Kidney capillary endothelial cell (primary cell): ENCODE measurements at places on chromosomes 3 and 15.

DNA sequence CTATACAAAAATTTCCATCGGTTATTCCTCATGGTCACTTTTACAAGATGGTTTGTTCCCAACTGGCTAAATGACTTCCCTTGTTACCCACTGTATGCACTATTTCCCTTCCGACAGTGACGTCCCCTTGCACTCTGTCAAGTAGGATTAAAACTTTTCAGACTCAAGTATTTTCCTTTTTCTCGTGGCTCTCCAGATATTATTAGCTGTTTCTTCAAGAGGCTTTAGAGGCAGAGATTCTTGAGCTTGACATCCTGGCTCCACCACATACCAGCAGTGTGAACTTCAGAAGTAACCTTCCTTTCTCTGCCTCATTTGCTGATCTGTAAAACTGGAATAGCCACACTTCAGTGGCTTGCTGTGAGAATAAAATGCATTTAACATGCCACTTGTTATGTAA, 14.0 kb downstream of the CSNK1G1 start:
- no peak for DNase-seq

DNA sequence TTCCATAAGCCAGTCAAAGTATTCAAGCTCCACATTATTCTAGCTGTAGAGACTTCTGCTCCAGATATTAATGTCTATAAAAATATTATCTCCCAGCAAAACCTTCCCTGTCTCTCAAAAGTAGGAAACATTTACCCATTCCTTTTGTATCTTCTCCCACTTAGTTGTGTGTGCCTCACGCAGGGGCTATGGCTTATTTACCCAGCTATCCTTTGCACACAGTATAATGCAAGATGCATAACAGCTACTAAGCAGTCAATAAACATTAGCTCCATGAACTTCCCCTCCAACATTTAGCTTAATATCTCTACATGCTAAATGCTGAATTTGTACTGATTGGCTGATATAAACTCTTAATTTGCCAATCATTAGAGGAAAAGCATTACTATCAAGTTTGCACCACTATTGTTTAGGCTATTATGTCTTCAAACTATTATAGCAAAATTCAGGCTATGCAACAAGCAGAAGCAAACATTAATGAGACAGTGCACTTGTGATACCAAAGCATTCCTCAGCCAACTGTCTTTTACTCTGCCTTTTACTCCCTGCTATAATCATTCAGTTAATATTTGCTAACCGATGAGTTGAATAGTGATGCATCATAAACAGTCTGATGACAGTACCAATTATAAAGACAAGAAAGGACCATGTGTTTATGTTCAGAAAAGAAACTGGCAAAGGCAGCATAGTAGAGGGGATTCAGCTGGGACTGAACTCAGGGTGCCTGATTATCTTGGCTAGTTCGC, 81.2 kb downstream of the PLCH1 start:
- no peak for DNase-seq

- no peak for DNase-seq
Observed at GRCh38 chr3:106386050-106386449, 517.2 kb upstream of the CBLB start.

- DNase-seq = no peak
Observed at GRCh38 chr3:183160616-183161015, 1.9 kb downstream of the LAMP3 start.

DNA sequence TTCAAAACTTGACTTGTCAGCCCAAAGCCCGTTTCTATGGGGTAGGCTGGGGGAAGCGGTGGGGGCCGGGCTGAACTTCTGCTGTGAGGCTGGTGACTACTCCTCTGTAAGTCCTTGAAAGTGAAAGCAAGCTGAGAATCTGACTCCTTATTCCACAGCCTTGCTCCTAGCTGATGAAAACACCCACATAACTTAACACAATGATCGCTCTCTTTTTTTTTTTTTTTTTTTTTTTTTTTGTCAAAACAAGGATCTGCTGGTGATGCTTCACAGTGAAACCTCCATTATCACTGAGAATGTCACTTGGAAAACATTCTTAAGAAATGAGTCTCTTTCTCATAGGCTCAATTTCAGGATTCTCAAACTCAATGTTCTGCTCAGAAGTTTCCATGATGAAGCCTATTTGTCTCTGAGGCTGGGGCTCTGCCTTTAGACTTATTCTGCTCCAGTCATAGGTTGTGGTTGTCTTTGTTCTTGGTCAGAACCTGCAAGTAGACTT, 31.4 kb upstream of the TKT start:
- no peak for DNase-seq

- no peak for DNase-seq
Observed at GRCh38 chr15:57881361-57881760, 174.8 kb downstream of the POLR2M start.

DNA sequence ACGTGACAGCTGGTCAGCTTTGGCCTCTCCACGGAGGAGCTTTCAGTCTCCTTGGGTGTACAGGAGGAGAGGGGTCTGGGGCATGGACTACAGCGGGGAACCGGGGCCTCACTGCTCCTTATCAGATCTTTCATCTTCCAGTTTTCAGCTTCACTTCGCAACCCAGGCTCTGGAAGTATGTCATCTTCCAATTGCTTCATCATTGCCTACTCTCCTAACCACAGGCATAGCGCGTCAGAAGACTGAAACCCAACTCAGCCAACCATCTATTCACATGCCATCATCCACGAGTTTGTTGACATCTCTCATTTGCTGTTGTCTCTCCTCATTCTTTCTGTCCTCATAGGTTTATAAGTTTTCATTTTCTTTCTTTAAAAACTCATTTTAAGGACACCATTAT, 119.5 kb downstream of the MYLK start:
- no peak for DNase-seq

GRCh38 chr3:193742628-193743027, 149.6 kb downstream of the OPA1 start:
- DNase-seq = no peak

DNA sequence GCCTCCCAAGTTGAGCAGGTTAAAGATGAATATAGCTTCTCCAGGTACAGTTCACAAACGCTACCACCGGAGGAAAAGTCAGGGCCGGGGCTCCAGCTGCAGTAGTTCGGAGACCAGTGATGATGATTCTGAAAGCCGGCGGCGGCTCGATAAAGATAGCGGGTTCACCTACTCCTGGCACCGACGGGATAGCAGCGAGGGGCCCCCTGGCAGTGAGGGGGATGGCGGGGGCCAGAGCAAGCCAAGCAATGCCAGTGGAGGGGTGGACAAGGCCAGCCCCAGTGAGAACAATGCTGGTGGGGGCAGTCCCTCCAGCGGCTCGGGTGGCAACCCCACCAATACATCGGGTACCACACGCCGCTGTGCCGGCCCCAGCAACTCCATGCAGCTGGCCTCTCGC, 61.4 kb downstream of the SNRK start:
- no peak for DNase-seq

DNA sequence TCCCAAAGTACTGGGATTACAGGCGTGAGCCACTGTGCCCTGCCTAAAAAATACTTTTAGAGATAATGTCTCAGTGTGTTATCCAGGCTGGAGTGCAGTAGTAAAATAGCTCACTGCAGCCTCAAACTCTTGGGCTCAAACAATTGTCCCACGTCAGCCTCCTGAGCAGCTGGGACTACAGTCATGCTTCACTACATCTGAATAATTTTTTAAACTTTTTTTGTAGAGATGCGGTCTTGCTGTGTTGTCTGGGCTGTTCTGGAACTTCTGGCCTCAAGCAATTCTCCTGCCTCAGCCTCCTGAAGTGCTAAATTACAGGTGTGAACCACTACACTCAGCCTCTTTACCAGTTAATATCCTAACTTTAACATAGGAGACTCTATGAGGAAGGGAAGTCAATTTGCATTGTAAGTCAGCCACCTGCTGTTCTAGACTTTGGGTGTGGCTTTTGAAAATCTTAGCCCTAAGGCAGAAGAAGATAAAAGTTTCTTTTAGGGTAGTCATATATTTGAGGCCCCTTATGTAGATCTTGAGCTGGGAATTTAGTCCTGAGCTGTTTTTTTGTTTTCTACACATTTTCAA, 78.2 kb upstream of the RASGRP1 start:
- DNase-seq = no peak
